ENCODE measurements at places on chromosomes 7 and 10.
A peak's percentile ranks its signal among the peaks of the same experiment; 100 is the strongest.

- peak; percentile 65 for DNase-seq
Observed at GRCh38 chr10:97914837-97915211, 65.2 kb downstream of the GOLGA7B start.

GRCh38 chr7:56493196-56493595 is 377.0 kb upstream of the NUPR2 start:
- no peak for DNase-seq

DNA sequence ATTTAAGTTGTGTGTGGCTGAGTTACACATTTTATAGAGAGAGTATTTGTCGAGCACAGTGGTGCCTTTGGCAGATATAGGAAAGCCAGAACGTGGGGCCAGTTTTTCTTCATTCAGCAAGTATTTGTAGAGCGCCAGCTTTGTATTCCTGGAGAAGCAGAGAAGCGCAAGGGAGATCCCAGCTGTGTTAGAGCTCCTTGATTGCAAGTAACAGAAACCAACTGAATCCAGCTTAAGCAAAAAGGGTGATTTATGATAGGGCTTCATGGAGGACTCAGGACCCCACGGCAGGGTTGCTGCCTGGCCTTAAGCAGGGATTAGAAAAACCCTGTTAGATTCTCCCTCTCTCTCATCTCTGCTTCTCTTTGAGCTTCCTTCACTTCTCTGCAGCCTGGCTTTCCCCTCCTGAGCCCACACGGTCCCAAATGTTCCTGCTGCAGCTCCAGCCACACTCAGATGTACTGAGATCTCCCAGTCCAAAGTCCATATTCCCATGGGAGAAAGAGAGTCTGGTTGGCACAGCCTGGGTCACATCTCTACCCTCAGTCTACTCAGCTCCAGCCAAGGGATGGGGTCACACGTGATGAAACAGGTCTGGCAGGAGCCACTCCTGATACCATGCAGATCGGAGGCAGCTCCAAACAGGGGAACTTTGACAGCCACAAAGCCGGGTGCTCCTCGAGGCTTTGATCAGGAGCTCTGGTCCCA is 16.7 kb downstream of the UBTD1 start:
- no peak for DNase-seq

- DNase-seq, result no peak
Observed at GRCh38 chr7:81882086-81882485, 112.2 kb upstream of the HGF start.

GRCh38 chr10:88389456-88389855 is 193.7 kb downstream of the RNLS start:
- peak; percentile 69 for DNase-seq

- DNase-seq, result no peak
Observed at GRCh38 chr10:50641626-50642025, 17.9 kb upstream of the SGMS1 start.

DNA sequence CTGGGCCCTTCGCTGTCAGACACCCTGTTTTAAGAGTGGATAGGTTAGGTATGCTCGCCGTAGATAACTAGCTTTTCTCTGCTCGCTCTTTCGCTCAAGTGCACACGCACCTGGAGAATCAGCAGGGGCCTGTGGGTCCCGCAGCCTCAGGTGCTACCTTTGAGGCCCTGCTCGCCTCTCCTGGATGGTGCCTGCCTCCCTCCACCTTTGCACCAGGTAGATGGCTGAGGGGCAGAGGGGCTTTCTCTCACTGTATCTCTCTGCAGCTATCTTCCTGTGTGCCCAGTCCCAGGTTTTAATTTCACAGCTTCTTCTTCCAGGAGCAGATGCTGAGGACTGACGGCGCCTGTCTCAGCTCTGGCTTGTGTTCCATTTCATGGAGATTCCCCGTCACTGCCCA is 227.9 kb downstream of the TCF7L2 start:
- no peak for DNase-seq

Data from inflammatory macrophage (primary cell).